Bronchial smooth muscle cell (primary cell): ENCODE measurements at places on chromosomes 3 and 15. TPM values are rescaled to one million over a fixed set of nuclear protein-coding genes. Genes with fewer than 3 reads are reported as not detected.

The RARB gene
- 3.1 and 11.7 TPM in 2 replicates for total RNA-seq

The PLIN1 gene
- total RNA-seq = 0.26 TPM in 1 of 2 replicates, not detected in the other

The ANKRD63 gene
- total RNA-seq = not detected in 2 replicates

The GPR160 gene
- total RNA-seq = under 0.01 TPM in 1 of 2 replicates, not detected in the other

The CELF6 gene
- 0.26 and 0.47 TPM in 2 replicates for total RNA-seq

The SLC28A1 gene
- total RNA-seq = not detected in 2 replicates

The FANCD2OS gene
- total RNA-seq = not detected in 2 replicates

The XYLB gene
- total RNA-seq = 3.6 and 5.8 TPM in 2 replicates

The FBXW12 gene
- not detected in 2 replicates for total RNA-seq

The TGM4 gene
- under 0.01 TPM in 1 of 2 replicates, not detected in the other for total RNA-seq

The HHATL gene
- total RNA-seq = not detected in 2 replicates

The ZNF621 gene
- 11.8 and 13.2 TPM in 2 replicates for total RNA-seq

The CTXND1 gene
- total RNA-seq = not detected in 2 replicates

The NIT2 gene
- total RNA-seq = 5.2 and 9.9 TPM in 2 replicates

The SEMA5B gene
- not detected in 2 replicates for total RNA-seq

The DUOX2 gene
- under 0.01 TPM in 2 replicates for total RNA-seq

The ARMC8 gene
- 30.4 and 48.8 TPM in 2 replicates for total RNA-seq

The PXYLP1 gene
- total RNA-seq = 3.3 and 3.6 TPM in 2 replicates

The CRYGS gene
- total RNA-seq = 0.79 and 0.94 TPM in 2 replicates

The CPN2 gene
- not detected in 2 replicates for total RNA-seq

The CCDC191 gene
- 1.7 and 2.7 TPM in 2 replicates for total RNA-seq

The PRTG gene
- 0.47 and 1.2 TPM in 2 replicates for total RNA-seq

The HRG gene
- total RNA-seq = not detected in 2 replicates

The TUSC2 gene
- 8.4 and 9.5 TPM in 2 replicates for total RNA-seq

The CACNA1D gene
- 0.32 and 0.34 TPM in 2 replicates for total RNA-seq

The MINAR1 gene
- total RNA-seq = 0.43 and 0.63 TPM in 2 replicates

The TERC gene
- 19.6 and 290 TPM in 2 replicates for total RNA-seq

The CTXN2 gene
- total RNA-seq = not detected in 2 replicates

The CLRN1 gene
- not detected in 2 replicates for total RNA-seq

The MORC1 gene
- total RNA-seq = not detected in 2 replicates

The C3orf80 gene
- total RNA-seq = 0.16 TPM in 1 of 2 replicates, not detected in the other

The GOLGA8N gene
- total RNA-seq = 4.3 and 4.5 TPM in 2 replicates

The ACTRT3 gene
- total RNA-seq = 6.6 and 7.1 TPM in 2 replicates

The MCTP2 gene
- 4.1 and 4.3 TPM in 2 replicates for total RNA-seq

The LSM3 gene
- 7.8 and 9.0 TPM in 2 replicates for total RNA-seq

The FGF12 gene
- under 0.01 TPM in 1 of 2 replicates, not detected in the other for total RNA-seq

The CADPS gene
- 2.4 and 19.2 TPM in 2 replicates for total RNA-seq

The CA12 gene
- total RNA-seq = 47.5 and 101 TPM in 2 replicates

The NMB gene
- total RNA-seq = 1.3 and 2.4 TPM in 2 replicates

The PRRT3 gene
- total RNA-seq = 1.9 and 3.0 TPM in 2 replicates

The ACAA1 gene
- 54.1 and 66.0 TPM in 2 replicates for total RNA-seq

The VEPH1 gene
- 24.0 and 30.5 TPM in 2 replicates for total RNA-seq

The MAP1A gene
- 42.0 and 53.7 TPM in 2 replicates for total RNA-seq

The IL12A gene
- 0.17 and 0.63 TPM in 2 replicates for total RNA-seq

The PLA2G4E gene
- not detected in 2 replicates for total RNA-seq

The CAPN3 gene
- 1.7 and 3.2 TPM in 2 replicates for total RNA-seq

The RYR3 gene
- total RNA-seq = under 0.01 TPM in 2 replicates

The SPESP1 gene
- total RNA-seq = 6.8 and 14.3 TPM in 2 replicates

The LSAMP gene
- 10.7 and 15.8 TPM in 2 replicates for total RNA-seq

The DNAJA4 gene
- 1.2 and 1.4 TPM in 2 replicates for total RNA-seq

The KLHL6 gene
- total RNA-seq = under 0.01 TPM in 1 of 2 replicates, not detected in the other

The SLCO3A1 gene
- total RNA-seq = 4.1 and 4.9 TPM in 2 replicates

The COL6A5 gene
- total RNA-seq = not detected in 2 replicates

The AGBL1 gene
- not detected in 2 replicates for total RNA-seq
